ENCODE measurements at places on chromosomes 3 and 15.

GRCh38 chr15:47407692-47408091 is 309.6 kb upstream of the SEMA6D start:
- no peak for DNase-seq

DNA sequence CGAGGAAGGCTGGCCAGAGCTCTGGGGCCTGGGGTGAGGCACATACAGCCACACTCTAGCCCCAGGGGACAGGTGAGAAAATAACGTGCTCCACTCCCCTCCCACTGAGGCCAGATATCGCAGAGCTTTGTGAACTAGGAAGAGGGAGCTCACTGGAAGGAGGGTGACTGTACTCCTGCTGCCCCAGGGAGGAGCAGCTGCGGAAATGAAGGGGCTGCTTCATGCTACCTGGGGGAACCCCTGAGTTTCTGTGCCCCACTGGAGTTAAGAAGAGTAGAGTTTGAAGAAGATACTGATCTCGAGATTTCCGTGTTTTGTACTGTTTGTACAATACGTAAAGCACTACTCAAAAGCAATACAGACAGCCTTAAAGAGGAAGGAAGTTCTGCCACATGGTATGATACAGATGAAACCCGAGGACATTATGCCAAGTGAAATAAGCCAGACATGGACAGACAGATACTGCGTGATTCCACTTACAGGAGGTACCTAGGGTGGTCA is 44.6 kb downstream of the CMTM6 start:
- peak; percentile 67 for DNase-seq

DNA sequence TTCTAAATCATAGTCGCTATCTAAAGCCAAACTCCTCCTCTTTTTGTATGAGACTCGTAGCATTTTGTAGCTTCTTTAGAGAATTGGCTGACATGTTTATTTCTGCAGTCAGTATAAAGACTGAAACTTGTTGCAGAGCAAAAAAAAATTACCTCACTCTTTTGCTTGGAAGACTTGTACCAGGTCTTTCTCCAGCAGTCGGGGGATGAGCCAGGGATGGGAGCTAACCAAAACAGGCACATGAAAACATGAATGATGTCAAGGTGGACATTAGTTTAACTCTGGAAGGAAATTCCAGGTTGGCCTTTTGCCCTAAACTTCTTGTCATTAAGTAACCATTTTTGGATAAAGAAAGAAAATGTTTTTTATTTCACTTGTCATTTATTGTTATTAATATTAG is 47.0 kb upstream of the SCAANT1 start:
- no peak for DNase-seq

DNA sequence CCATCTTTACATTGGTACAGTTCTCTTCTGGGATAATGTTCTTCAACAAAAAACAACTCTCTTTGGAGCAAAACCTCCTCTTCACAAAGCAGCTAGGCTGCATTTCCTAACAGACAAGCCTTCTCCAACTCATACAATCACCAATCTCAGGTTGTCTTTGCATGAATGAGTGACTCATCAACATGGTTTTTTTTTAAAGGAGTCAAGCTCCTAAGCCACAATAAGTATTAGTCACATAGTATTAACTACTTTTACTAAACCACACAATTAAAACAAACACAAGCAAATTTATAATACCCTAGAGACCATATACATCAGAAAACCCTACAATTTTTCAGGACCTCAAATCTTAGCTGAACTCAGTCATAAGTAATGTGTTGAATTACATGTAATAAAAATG is 137.4 kb downstream of the TBC1D5 start:
- no peak for DNase-seq

- no peak for DNase-seq
Observed at GRCh38 chr15:85718271-85718971, 76.3 kb downstream of the KLHL25 start.

GRCh38 chr3:46483825-46484224 is 14.0 kb upstream of the RTP3 start:
- DNase-seq: no peak

- no peak for DNase-seq
Observed at GRCh38 chr3:196670339-196670738, 30.8 kb downstream of the NRROS start.

- no peak for DNase-seq
Observed at GRCh38 chr3:132641837-132642538, 17.6 kb downstream of the ACAD11 start.

DNA sequence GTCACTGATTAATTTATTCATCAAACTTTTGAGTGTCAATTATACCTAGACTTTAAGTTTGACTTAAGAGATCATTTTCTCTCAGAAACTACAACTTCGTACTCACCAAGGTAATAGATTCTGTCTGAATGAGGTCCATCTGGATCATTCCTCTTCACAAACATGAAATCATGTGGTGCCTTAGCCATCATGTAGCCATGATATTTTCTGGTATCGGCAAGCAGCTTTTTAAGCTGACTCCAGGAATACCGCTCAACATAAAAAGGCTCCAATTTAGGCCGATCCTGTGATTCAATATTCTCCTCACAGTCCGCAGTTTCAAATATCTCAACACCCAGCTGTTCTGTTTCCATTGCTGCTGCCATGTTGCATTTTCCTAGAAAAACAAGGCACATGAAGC is 5.3 kb downstream of the DPP8 start:
- DNase-seq: peak; percentile 9

- no peak for DNase-seq
Observed at GRCh38 chr3:15294929-15295328, 37.5 kb downstream of the SH3BP5 start.

DNA sequence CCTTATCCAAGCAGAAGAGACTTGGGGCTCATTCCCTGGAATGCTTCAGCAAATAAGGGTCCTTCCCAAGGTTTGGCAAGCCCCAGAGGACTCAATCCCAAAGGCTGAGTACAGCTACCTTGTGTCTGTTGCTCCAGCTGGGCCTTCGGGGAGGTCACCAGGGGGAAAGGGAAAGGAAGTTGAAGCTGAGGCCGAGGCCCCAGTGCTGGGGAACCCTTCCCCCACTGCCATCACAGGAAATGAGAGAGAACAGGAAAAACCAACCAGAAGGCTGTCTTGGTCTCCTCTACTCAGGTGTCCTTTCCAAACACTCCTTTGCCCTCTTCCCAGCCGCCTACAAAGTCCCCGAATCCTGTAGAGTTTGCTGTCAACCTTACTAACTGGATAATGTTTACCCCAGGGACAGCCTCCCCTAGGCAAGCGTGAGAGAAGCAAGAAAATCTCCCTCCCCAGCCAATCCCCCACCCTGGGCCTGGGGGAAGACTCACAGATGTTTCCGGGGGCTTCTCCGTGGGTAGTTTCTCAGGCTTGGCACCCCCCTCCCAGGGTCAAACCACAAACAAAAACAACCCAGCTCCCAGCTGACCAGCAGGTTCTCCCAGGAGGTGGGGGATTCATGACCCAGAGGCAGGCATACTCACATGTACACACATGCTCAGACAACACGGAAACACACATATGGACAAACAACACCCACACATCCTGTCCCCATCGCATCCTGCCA is 5.5 kb downstream of the CSRNP1 start:
- peak; percentile 76 for DNase-seq

DNA sequence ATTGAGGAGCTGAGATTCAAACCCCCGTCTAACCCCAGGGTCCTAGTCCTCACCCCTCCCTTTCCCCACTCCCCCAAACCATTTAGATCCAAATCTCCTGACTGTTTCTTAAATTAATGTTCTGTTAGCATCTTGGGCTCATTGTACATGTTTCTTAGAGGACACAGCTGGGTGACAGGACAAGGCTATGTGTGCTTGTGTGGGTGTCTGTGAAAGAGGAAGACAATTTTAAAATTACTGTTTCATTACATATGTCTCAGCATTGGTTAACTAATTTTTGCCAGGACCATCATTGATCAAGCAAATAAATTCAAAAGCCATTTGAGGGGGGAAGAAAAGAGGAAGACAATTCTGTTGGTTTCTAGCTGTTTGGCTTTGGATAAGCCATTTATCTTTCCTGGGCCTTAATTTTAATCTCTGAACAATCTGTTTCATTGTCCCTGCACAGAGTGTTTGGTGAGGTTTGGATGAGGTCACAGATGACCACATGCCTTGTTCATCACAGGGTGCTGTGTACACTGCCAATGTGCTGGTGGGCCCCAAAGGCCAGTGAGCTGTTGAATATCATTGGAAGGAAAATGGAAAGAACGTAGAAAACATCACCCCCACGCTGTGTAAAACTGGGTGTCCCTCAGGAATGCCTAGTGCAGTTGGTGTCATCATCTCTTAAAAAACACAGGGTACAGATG is 51.9 kb downstream of the RPLP1 start:
- DNase-seq: no peak

DNA sequence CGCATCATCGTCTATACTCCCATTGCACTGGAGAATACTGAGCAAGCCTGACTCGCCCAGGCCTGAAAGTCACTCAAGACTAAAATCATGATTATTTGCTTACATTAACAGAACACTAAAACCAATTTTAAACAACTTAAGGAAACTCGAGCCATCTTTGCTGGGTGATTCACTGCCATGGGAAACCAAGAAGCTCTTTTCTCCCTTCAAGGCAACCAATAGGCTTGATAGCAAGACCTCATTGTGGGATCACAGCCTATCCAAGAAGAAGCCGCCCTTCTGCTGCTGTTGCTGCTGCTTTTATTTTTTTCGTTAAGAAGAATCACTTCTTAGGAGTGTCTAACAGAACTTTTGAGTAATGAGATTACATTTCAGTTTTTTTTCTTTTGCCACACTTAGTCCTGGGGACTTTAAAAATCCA is 479.4 kb downstream of the FOXP1 start:
- DNase-seq: no peak

DNA sequence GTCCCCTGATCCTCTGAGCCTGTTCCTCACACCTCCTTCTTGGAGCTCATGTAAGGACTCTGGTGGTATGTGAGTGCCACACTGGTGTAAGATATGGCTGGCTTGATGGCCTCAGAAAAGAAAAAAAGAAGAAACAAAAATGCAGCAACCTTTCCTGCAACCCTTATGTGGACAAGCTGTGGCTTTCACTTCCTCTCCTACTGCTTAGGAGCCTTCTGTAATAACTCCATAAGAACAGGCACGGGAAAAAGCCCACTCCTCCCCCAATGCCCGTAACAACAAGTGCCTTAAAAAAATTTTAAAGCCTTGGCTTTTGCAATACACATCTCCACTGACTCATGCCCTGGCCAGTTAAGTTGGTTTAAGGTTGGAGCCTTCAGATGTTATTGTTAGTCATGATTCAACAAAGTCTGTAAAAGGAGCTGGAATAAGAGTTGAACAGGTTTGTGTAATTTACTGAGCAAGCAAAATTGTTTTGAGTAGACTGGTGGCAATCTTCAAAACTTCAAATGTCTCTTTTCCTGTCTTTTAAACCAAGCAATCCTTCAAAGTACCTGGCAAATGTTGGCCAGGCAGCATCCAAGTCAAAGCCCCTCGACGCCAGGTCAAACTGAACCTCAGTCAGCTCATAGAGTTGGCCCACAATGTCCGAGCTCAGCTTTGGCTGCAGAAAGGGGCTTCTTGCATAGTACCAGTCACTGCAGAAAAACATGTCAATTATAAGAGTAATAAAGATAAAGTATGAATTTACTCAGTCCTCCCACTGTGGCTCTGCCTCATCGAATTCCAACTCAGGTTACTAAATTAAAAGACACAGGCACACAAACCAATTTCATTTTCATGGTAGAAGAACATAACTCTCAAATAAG is 22.9 kb downstream of the FYCO1 start:
- no peak for DNase-seq

DNA sequence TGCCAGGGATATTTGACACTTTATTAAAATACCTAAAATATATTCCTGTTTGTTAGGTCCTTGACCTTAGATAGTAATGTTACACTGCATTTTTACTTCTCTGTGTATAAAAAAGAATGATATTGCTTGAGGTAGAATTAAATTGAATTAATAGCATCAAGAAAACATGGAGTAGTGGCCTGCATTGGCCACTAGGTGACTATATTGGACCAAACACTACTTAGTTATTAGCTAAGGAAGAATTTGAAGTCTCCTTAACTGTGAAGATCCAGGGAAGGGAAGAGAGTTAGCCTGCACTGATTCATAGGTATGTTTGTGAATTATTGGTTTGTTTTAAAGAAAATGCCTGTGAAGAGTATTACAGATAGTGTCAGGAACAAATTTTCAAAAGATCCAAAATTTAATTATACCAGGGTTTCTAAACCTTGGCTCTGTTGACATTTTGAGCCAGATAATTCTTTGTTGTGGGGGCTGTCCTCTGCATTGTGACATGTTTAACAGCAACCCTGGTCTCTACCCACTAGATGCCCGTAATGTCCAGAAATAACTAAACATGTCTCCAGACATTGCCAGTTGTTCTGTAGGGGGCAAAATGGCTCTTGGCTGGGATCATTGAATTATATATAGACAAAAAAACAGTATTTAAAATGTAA is 103.6 kb upstream of the THSD4 start:
- no peak for DNase-seq

GRCh38 chr3:142498397-142499180 is 50.8 kb upstream of the XRN1 start:
- DNase-seq: no peak

DNA sequence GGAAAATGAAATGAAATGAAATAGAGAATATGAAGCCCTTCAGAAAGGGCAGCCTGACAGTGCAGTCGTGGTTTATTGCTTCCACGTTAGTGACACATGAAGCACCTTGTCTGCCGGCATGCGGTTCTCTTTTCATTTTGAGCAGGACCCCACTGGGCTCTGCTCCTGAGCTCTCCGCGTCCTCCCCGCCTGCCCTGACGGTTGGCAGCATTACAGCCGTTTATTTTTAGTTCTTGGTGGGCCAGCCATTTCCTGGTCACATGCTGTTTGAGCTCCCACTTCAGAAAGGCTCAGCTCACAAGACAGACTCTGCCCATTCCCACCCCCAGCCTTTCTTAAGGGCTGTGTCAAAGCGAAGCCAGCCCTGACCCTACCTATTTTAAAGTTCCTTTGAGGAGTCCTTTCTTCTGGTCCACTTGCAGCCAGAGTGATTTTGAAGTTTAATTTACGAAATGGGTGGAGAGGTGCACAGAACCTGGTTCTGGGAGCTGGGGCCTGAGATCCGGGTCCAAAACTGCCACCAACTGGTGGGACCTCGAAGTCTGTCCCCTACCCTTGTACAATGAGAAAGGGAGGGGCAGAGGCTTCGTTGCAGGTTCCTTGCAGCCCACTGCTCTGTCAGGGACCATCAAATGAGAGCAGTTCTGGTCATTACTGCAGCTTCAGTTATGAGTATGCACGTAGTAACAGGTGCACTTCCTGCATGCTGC is 60.1 kb downstream of the MGLL start:
- DNase-seq: peak; percentile 30

GRCh38 chr15:94965593-94965992 is 734.2 kb downstream of the MCTP2 start:
- DNase-seq: no peak

GRCh38 chr15:73959801-73960200 is 32.3 kb downstream of the STOML1 start:
- DNase-seq: no peak

- DNase-seq: no peak
Observed at GRCh38 chr3:36477655-36478054, 97.4 kb downstream of the STAC start.

Data from activated CD8-positive, alpha-beta T cell treated with anti-CD3 and anti-CD28 coated beads, Interleukin-2, amount 10 ng/mL, durations not matched to agents 7 days and 5 days (primary cell).